ENCODE measurements at places on chromosomes 3 and 15.

DNA sequence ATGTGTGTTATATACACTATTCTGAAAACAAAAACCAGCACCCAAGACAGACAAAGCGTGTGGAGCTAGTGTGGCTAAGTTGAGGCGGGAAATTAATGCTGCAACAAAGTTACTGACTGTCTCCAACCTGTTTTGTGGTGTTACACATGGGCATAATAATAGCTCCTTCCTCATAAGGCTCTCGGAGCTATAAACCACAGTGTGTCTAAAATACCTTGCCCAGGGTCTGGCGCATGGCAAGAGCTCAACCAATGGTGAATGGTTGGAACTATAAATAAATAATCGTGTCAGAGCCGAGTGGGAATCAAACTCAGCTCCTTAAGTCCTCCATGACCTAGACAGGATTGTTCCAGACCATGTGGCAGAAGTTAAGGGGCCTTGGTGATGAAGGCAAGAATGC lies 35.9 kb upstream of the TFRC start:
- no peak for DNase-seq

DNA sequence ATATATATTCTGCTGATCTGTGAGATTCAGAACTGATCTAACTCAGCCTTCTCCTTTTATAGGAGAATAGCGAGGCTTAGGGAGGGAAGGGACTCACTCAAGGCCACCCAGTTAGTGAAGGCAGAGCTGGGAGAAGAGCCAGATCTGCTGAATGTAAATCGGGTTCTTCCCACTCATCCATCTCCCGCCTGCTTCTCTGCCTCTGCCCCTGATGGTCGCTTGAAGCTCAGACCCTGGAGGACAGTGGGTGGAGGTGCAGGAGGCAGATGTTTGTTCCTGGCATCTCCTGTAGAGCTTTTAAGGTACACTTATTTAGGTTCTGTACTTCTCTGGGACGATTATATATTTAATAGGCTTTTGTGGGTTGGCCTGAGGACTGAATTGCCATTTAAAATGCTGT lies 4.3 kb downstream of the PDIA5 start:
- no peak for DNase-seq

DNA sequence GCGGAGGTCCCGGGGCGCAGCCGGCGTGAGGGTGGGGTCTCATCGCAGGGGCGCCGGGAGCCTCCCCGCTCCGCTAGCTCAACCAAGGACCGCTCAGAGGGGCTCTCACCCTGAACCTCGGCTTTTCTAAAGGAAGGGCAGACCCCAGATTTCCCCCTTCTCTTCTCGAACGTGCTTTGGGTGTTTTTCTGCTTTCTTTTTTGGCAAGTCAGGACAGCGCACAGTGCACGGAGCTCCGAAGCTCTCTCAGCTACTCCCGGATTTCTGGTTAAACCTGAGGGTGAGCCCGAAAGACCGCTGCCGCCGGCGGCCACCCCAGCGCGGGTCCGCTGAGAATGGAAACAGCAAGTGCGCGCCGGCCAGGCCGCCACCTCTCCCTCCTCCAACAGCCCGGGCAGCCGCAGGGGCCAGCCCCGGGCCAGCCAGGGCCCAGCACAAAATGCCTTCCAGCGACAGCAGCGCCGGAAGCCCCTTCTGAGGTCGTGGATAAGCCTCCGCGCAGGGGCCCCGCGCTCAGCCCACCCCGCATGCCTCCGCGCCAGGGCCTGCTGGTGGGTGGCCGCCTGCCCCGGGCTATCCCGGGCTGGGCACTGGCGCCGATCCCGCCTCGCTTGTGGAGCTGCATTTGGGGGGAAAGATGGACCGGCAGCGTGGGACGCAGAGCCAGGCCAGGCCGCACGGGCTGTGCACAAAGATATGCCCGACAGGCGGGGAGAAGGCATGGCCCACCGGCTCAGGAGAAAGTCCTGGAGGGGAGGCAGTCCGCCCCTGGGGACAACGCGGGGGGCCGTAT lies 8.2 kb upstream of the OCA2 start:
- DNase-seq = no peak

GRCh38 chr3:126447456-126448106 lies 28.1 kb downstream of the ZXDC start:
- DNase-seq = no peak
